Stimulated activated CD8-positive, alpha-beta memory T cell treated with anti-CD3 and anti-CD28 coated beads, Interleukin-7, amount 100 ng/mL, for 48 hours (primary cell): ENCODE measurements at places on chromosomes 7 and 10.

DNA sequence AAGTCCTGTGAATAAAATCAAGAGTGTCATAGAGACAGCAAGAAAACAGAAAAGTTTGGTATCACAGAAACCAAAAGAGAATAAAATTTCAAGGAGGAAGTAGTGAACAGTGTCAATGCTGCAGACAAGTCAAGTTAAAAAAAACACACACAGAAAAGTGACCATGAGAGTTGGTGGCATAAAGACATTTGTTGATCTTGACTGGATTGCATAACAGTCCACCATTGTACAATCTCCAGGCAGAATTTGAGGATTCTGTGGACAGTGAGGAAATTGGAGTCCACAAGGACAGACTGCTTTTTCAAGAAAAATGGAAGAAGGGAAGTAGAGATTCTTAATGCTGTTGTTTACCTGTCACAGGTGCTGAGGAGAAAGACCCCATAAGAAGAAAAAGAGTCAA is 412.5 kb downstream of the PLXDC2 start:
- DNase-seq = no peak

DNA sequence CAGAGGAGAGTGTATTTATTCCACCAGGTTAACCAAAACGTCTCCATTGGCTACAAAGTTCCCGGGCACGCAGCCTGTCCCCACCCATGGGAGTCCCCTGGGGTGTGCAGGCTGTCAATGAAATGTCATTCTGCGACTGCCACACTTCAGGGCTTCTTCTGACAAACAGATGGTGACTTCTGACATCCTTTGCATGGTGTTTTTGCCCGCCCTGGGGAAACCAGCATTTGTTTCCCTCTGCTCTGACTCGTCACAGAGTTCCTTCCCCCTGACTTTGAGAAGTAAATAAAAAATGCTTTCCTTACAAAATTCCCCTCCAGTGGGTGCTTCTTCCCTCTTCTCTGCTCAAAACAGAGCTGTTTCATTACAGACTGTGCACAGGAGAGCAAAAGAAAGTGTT is 38.2 kb downstream of the TNS3 start:
- DNase-seq = no peak

GRCh38 chr10:17256051-17256450 is 28.0 kb downstream of the VIM start:
- no peak for DNase-seq

DNA sequence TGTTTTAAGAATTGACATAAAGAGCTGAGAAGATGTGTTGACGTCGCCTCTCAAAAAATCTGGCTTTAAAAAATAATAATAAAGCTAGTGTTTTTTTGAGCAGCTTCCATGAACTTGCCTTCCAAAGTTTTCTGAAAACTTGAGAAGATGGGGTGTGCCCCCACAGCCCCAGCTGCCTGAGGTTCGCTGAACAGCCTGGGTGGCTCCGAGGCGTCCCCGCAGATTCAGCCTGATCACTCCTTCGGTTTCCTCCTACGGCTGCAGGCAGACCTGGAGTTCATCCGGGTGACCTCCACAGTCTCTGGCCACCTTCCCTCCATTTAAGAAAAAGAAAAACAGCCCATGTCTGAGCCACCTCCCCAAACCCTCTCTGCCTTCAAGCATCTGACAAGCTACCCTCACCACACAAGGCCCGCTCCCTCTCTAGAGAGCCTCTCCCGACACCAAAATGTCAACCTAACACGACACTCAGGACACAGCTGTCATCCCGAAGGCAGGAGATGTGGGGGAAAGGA is 177.8 kb downstream of the PTPRN2 start:
- DNase-seq = no peak

DNA sequence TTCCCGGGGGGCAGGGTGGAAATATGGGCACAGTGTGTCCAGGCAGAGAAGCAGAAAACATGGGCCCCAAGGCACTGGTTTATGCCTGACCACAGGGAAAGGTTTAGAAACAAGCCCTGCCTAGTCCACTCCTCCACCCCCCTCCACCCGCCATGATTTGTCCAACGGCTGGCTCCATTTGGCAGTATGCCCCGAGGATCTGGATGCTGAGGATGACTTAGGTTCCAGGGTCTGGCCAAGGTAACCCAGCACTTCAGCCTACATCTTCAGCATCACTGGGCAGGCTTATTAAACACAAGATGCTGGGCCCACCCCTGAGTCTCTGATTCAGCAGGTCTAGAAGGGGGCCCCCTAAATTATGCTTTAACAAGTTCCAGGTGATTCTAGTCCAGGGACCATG is 121.9 kb downstream of the RALA start:
- no peak for DNase-seq

- DNase-seq = no peak
Observed at GRCh38 chr7:143356414-143357050, 6.0 kb downstream of the FAM131B start.

DNA sequence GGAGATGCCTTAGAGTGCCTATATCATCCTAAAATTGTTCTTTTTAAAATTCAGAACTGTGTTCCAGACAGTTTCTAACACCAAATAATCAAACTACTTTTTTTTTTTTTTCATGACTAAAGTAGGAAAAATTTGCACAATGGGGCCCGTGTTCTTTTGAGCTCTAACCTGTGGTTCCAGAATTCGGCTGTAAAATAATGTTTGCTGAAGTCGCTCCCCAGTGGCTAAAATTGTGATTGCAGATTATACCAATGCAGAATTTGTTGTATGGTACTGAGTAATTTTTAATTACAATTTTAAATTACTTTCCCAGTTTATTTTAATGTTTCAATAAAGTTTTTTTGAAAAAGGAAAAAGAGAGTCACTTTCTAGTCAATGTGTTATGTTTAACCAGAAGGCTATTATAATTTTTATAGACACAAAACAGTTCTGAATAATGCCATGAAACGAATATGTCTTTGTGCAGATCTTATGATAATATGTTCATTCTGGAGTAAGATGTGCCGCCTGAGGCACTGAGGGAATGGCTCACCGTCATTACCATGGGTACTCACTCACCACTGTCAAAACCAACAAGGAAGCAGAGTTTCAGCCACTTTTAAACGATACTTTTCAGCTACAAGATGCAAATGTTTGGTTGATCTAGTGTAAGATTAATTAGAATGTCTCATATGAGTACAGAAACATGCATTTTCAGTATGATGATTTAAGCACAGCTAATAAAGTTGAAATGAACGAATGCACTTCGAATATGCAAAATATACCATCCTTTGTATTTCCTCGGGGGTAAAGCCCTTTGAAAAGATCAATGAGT is 173.6 kb downstream of the PRKCQ start:
- no peak for DNase-seq

DNA sequence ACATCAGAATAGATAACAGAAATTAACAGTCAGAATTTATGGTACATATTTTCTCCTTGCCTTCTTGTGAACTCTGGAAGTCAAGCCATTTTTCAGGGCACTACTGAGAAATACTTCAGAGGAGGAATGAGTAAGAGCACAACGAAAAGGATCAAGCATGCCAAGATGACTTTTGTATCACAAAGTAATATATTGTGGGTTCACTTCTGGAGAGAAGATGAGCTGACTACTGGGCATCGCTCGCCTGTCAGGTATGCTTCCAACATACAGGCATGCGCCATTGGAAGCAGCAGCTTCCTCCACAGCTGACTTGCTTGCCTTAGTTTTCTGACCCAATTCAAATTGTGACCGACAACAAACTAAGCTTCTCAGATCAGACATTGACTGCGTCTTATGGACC is 137.3 kb downstream of the VTI1A start:
- DNase-seq = no peak

- no peak for DNase-seq
Observed at GRCh38 chr10:52455098-52455497, 141.0 kb downstream of the DKK1 start.

DNA sequence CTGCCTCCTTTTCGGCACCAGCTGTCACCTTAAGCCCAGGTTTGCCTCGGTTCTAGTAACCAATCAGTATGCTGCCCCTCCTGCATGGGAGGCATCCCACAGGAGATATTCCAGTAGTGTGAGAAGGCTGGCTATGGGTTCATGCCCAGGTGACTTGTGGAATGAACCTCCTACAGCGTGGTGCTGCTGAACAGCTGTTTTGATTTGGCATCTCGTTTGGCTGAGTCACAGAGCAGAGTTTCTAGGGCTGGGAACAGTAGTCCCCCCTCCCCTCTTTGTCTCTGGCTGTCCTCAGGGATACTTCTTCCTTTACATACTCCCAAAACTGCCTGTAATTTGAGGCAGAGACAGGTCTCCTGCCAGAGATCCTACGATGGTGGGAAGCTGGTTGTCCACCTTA is 16.1 kb downstream of the R3HCC1L start:
- no peak for DNase-seq

DNA sequence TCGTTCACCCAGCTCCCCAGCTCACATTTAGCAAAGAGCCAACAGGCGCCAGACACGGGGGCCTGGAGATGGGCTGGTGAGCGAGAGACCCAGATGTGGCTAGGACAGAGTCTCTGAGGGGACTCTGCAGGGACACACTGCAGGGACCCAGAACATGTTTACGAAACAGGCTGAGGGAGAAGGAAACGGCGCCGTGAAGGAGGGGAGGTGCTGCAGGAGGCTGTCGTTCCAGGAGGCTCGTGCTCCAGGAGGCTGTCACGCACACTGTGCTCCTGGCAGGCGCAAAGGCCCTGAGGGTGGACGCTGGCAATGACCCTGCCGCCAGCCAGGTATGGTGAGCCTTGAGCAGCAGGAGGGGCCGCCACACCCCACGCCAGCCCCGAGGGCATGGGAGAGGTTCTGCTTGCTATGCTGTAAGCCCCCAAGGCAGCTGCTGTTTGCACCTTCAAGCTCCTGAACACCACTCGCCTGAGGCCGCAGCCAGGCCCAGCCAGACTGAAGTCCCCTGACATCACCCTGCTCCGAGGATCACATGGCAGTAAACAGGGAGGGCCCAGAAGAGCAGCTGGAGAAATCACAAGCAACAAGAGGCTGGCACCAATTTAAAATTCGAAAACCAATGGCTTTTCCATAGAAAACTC is 27.3 kb downstream of the ADAP1 start:
- no peak for DNase-seq

DNA sequence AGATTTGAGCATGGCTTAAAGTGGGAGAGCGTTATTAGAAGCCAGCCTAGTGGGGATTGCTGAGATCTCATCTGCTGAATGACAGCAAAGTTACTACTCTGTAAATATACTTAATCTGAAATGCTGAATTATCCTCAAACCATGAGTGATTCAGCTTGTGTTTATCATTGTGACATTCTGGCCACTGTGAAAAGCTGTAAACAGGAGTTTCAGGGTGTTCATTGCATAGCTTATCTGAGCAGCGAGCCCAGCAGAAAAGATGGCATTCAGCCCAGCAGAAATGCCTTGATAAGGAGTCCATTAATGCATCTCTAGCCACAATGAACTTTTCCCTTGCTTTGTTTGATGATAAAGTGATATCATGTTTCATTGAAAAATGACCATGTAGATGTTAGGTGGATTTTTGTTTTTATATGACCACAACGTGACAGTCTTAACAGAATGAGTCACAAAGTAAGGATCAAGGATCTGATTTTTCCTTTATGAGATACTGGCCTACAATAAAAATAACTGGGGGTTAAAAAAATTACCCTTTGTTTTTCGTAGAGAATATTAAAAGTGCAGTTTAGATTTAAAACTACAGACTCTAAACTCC is 7.8 kb downstream of the TES start:
- DNase-seq = no peak

DNA sequence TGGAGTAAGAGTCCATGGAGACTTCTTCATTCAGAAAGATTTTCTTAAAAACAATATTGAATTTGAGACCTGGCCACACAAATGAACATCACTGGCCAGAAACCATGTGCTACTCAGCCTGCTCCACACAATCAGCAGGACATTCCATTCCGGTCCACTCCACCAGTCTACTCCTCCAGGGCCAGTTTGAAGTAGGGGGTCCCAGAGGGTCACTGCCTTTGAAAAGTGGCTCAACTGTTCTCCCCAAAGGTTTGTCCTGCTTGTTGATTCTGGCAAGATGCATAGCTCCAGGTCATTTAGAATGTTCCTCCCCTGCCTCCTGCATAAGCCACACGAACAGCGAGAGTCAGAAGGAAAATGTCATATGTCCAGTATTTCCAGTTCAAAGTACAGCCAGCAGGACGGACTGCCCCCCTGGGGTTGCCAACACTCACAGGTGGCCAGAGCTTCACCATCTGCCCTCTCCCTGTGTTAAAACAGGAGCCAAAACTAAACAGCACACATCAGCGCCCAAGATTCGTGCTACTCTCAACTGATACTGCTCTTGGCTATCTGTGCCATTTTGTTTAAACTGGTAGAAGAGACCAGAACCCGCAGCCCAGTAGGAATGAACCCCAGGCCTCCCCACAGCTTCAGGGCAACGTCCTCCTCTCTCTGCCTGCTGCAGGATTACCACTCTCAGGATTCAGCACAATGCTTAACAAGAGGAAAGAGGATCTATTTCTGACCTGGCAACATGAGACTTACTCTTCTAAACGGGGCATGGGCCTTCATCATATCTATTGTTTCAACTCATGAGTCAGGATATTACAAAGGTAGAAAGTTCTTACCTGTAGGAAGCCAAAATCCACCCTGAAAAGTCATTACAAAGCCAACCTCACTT is 11.3 kb downstream of the GRB10 start:
- DNase-seq = no peak

DNA sequence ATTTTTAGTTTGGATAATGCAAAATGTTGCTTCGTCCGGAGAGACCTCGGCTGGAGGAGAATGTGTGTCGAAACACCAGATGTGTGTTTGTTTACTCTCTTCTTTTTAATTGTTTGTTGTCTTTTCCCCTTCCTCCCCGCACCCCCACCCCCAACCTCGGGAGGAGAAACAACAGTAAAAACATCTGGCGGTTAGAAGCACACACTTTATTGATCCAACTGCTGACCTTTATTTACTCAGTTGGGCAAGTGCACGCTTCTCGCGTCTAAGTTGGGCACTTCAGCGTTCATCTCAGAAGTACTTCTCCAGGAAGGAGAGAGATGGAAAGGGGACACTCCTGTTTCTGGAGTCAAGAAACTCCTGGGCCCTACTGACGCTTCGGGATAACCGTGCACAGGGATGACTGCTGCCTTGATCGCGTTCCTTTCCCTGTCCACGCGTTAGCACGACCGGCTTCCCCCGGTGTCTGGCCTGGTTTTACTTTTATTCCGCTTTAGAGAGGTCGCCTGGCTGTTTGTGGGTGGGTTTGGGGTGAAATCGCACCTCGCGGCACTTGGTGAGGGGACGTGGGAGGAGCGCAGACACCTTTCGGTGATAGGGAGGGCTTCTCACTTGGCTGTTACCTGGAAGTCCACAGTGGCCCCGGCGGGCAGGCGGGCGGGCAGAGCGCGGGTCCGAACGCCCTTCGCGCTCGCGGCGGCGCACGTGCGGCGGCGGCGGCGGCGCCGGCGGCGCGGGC is 168.3 kb upstream of the PPP1R3A start:
- no peak for DNase-seq

- no peak for DNase-seq
Observed at GRCh38 chr10:110486680-110487410, 10.9 kb upstream of the DUSP5 start.

GRCh38 chr7:917255-918117 is 37.0 kb downstream of the ADAP1 start:
- DNase-seq = no peak

GRCh38 chr7:80879849-80880248 is 39.0 kb downstream of the SEMA3C start:
- DNase-seq = no peak
